Activated CD8-positive, alpha-beta memory T cell treated with anti-CD3 and anti-CD28 coated beads, Interleukin-2, amount 50 U/mL, for 4 hours (primary cell): ENCODE measurements at places on chromosomes 1 and 21.

DNA sequence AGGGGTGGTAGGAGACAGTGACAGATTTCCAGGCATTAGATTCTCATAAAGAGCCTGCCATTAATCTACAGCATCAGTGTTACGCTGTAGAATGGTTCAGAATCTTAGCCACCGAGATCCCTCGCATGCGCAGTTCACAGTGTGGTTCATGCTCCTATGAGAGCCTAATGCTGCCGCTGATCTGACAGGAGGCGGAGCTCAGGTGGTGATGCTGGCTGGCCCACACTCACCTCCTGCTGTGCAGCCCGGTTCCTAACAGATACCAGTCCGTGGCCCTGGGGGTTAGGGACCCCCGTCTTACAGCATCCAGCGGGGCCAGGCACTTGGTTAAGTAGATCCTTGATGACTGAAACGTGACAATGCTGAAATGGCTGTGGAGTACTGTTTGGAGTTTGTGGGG is 163.6 kb upstream of the C1orf21 start:
- DNase-seq, result no peak

- no peak for DNase-seq
These were observed 3.7 kb downstream of the ATF3 start for GRCh38 chr1:212612041-212612961.

- DNase-seq, result no peak
These were observed 459.3 kb downstream of the PLPP3 start for GRCh38 chr1:56120021-56120420.

DNA sequence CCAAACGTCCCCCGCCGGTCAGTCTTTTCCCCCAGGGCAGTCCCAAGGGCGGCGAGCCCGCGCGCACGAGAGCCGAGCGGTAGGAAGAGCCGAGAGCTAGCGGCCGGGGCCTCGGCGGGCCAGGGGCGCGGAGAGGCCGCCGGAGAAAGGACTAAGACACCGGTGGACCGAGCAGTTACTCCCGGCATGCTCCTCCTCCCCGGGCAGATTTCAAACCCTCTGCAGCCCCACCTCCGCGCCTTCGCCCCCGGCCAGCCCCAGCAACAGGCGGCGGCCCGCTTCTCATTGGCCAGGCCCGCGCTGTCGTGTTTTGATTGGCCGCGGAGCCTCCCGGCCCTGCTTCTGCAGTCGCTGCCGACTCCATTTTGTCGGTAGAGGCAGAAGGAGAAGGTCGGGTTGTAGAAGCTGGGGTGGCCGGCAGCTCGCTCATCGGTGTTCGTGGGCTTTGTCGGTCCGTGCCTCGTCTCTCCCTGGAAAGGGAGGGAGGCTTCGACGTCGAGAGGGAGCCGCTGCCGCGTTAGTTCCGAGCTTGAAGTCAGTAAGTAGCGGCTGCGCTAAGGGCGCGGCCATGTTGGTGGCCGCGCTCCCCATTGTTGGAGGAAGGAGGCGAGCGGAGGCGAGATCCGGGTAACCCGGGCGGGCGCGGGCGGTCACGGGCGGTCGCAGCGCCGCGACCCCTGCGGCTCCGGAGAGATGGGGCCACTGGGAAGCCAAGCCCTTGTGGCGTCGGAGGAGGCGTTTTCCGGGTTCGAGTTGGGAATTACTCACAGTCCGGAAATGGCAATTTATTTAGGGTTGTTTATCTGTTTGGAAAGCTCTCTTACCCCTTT is at the start of gene PNRC2:
TSS of gene PNRC2 (plus strand) at position 368 of the 830 bp plus-strand sequence. CDS start 1,630 bp downstream, outside the sequence.
- peak; percentile 95 for DNase-seq

GRCh38 chr1:41981796-41982195 is 63.1 kb upstream of the HIVEP3 start:
- no peak for DNase-seq

GRCh38 chr1:68051475-68051874 is 1.0 kb upstream of the DIRAS3 start:
- no peak for DNase-seq

- no peak for DNase-seq
These were observed 52.2 kb upstream of the ETS2 start for GRCh38 chr21:38753557-38753971.

DNA sequence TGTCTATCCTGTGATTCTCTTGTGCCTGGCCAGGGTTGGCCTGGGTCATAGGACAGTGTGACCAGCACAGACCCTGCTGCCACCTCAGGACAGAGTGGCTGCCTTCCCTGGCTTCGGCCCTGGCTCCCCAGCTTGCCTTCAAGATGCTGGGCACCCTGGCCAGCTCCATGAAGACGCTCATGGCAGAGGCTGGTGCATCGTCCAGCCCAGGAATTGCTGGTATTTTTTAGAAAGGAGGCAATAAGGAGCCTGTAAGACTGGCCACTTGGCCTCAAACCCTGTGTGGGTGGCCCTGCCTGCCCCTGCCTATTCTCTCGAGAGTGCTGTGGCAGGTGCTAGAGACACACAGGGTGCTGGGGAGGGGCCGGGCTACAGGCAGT is 70.4 kb upstream of the ACTRT2 start:
- no peak for DNase-seq

DNA sequence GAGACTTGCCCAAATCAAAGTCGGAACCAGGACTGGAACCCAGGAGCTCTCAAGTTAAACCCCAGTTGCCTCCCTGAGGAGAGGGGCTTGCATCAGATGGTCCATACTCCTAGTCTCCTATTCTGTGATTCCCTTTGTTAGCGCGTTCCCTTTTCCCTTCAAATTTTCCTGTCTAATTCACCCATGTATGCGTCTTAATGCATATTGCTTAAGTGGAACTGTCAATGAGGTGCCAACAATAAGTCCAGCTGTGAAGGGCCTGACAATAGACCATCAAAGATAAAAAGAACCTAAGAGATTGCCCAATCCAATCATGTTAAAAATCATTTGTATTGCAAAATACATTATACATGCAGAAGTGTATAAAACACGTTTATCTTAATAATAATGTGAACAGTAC is 634 bp upstream of the SPATA6 start:
- no peak for DNase-seq

DNA sequence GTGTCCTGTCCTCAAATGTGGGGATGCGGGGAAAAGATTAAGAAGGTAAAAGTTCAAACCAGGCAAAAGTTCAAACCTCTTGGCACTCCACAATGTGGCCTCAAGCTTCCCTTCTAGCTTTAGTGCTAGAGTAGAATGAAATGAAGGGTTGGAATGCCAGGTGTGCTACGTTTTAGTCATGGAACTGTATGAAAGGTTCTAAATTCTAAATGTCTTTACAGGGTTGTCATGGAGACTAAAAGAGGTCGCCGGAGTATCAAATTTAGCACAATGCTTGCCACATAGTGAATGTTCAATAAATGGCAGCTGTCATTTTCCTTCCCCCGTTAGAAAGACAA is 57.2 kb upstream of the LRRC8D start:
- no peak for DNase-seq

GRCh38 chr1:67434491-67434890 is 4.3 kb upstream of the SERBP1 start:
- DNase-seq, result no peak

DNA sequence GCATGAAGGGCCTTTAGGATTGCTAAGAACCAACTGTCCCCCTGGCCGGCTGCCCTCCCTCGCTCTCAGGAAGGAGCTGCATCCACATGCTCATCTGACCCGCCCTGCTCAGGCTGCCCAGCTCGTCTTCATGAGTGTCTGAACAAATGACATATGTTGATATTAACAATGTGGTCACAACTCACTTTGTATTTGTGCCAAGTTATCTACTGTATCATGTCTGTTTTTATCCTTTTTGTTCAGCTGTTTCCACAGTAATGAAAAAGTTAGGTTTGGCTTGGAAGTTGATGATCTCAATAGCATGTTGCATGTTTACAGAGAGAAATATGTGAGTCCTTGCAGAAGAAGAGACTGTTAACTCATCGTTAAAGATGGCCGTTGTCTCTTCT is 75.1 kb downstream of the PHTF1 start:
- DNase-seq, result no peak

DNA sequence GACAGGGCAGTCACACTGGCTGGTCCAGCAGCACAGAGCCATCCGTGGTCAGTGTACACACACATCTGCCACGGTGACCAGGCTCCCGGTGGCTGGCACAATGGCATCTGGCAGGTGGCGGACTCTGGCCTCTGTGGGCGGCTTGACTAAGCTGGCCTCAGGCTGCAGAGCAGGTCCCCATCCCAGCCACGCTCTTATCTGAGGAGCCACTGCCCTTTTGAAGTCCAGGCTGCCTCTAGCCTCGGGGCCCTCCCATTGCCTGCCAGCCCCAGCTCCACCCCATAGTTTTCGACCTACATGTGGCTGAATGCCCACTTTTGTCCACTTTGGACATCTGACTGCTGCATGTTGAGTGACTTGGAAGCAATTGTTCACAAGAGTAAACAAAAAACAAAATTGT is 29.9 kb upstream of the EDN2 start:
- no peak for DNase-seq

DNA sequence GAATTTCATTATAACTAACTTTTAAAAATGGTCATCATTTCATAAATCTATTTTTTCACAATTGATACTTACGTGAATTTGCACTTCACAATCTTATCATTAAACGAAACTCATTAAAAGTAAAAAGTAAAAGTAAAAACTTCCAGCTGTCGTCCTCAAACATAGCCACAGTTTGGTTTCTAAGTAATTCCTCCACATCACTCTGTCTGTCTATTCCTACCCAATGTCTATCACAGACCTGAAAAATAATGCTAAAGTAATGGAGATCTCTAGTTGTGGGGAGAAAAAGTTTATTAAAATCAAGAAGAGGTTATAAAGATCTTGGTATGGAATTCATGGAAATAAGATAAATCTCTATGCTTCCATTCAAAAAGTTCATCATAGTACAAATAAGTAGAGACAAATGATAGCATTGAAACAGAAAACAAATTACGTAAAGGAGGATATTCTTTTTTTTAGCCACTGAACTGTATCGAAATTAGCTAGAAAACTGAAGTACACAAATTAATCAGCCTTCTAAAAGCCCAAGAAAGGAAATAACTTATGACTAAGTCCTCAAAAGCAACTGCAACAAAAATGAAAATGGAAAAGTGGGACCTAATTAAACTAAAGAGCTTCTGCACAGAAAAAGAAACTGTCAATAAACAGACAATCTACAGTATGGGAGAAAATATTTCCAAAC is 148.6 kb downstream of the TIAM1 start:
- no peak for DNase-seq

- no peak for DNase-seq
These were observed 11.8 kb downstream of the DENND4B start for GRCh38 chr1:153934746-153935145.

GRCh38 chr1:200917291-200917817 is 22.7 kb downstream of the INAVA start:
- DNase-seq, result no peak

GRCh38 chr1:64280001-64280400 is 76.6 kb downstream of the UBE2U start:
- no peak for DNase-seq

DNA sequence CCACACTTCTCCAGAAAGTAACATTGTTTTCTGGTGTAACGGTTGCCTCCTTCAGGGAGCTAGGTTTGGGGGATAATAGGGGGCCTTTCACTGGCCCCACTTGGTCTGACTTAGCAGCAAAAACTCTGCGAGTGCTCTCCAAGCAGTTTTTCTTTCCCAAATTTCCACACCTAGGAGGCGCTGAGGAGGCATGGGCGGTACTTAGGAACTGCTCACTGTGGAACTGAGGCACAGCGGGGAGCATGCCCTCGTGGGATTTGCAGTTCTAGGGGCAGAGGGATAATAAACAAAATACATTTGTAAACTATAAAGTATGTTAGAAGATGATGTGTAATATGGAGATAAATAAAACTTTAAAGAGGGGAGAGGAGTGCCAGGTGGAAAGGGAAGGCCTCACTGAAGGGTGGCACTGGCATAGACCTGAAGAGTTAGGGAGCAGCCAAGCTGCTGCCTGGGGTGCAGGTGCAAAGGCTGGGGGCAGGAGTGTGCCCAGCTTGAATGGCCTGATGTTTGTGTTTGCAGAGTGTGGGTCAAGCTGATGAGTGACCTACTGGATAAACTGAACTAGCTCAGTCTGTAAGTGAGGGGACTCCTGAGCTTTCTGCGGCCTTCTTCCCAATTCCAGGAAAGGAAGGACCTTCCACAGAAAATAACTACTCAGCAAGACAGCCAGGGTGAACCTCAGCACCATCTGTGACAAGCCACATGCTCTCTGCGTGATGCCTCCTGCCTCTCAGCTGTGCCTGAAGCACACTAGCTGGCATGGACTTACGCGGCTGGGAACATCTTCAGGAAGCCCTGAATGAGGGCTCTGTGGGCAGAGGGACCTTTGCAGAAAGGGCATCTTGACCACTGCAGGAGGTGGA is 1.9 kb downstream of the EPHX1 start:
- no peak for DNase-seq

GRCh38 chr21:31917108-31917507 is 44.3 kb downstream of the HUNK start:
- DNase-seq, result no peak

DNA sequence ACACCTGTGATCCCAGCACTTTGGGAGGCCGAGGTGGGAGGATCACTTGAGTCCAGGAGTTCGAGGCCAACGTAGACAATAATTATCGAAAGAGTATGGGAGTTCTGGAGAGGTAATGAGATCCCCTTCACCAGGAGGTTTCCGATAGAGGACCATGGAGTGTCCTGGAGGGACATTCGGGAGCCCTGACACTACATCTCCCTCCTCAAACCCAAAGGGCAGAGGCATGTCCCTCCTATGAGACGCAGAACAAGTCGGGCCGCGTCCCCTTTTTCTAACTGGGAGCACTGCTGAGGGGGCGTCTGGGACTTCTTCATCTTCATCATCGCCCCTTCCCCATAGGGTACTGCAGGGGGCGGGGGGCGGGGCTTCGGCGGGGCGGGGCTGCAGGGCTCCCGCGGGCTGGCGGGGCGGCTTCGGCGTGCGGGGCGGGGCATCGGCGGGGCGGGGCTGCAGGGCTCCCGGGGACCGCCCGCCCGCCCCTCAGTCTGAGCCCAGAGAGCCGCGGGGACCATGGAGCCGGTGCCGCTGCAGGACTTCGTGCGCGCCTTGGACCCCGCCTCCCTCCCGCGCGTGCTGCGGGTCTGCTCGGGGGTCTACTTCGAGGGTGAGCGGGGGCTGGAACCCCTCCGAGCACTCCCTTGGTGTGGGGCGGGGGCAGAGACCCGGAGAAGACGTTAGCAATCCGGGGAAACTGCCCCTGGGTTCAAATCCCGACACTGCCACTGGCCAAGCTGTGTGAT is at the start of gene THEMIS2:
TSS of gene THEMIS2 (plus strand) at position 486 of the 743 bp plus-strand sequence. CDS start at position 514, 28 bp downstream.
- DNase-seq, result peak; percentile 79

DNA sequence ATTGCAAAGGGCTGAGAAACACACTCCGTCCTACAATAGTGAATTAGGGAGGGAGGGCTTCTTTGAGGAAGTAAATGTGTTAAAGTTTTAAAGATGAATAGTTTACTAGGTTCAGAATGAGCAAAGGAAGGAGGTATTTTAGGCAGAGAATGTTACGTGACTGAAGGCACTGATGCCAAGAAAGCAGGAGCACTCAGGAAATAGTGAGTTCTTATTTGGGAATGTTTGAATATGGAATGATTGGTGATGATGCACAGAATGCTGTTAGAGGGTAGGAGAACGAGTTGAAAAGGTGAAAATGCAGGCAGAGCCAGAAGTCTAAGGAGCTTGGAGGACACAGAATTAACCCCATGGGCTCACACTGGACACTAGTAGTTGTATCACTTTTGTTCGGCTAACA is 108.0 kb downstream of the NRIP1 start:
- DNase-seq, result no peak

- no peak for DNase-seq
These were observed 28.5 kb upstream of the C1orf174 start for GRCh38 chr1:3928586-3928985.

- no peak for DNase-seq
These were observed 307.7 kb downstream of the USP25 start for GRCh38 chr21:16037421-16037955.

GRCh38 chr1:87051965-87052364 is 137.5 kb downstream of the HS2ST1 start:
- no peak for DNase-seq

GRCh38 chr1:236465231-236465958 is 58.4 kb upstream of the LGALS8 start:
- DNase-seq, result no peak
